H1 (cell line): ENCODE measurements at places on chromosomes 11 and 22. TPM values are rescaled to one million over a fixed set of nuclear protein-coding genes. Genes with fewer than 3 reads are reported as not detected.

- no peak for DNase-seq
- H3K27ac ChIP-seq: no peak overlapping the region
- 0 out of 2 replicates have a peak, but pooled peaks cover 2% of the 10 kb centered on the region for H3K4me1 ChIP-seq
- no peak overlapping the region for H3K4me3 ChIP-seq
Observed at GRCh38 chr22:35524966-35525686, 15.5 kb upstream of the RASD2 start.

GRCh38 chr11:101010899-101011298, 118.7 kb downstream of the PGR start:
- no peaks in the 10 kb centered on the region for H3K36me3 ChIP-seq
- H3K4me1 ChIP-seq: no peaks in the 10 kb centered on the region
- no peaks in the 10 kb centered on the region for H3K27me3 ChIP-seq
- peak; percentile 21 for DNase-seq
- no peak overlapping the region for H3K27ac ChIP-seq

DNA sequence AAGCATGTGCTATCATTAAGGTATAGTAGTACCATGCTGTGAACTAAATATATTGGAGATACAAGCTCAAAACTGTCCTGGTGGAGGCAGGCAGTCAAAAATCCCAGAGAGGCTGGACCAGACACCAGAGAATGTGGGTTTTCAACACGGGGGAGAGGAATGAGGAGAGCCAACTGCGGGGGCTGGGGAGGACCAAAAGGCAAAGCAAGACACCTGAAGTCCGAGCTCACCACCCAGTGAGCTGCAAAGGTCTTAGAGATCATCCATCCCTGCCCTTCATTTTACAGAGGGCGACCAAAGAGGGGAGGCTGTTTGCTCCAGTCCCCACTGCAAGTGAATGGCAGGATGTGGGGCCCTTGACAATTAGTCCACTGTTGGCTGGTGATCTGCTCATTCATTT, 10.0 kb downstream of the RIBC2 start:
- no peaks in the 10 kb centered on the region for H3K4me1 ChIP-seq
- no peak overlapping the region for H3K4me3 ChIP-seq
- H3K27ac ChIP-seq: no peak overlapping the region
- DNase-seq: no peak
- H3K27me3 ChIP-seq: no peaks in the 10 kb centered on the region

The MMP27 gene
- total RNA-seq: not detected in 2 replicates
